ENCODE measurements at places on chromosomes 11 and 22. TPM values are rescaled to one million over a fixed set of nuclear protein-coding genes. Genes with fewer than 3 reads are reported as not detected.
A peak's percentile ranks its signal among the peaks of the same experiment; 100 is the strongest.

- no peak for DNase-seq
Measured at GRCh38 chr22:29062286-29062821, 723 bp upstream of the C22orf31 start.

GRCh38 chr11:14555818-14556217, 35.6 kb upstream of the PSMA1 start:
- DNase-seq, result no peak

GRCh38 chr11:59754494-59754858, 700 bp upstream of the STX3 start:
- DNase-seq, result no peak

- DNase-seq, result peak; percentile 82
Measured at GRCh38 chr11:61919705-61920631, 2.6 kb upstream of the RAB3IL1 start.

The APOL5 gene
- total RNA-seq, result not detected

Data from esophagus muscularis mucosa (tissue), 4 donors.